ENCODE measurements at places on chromosomes 11 and 22.

- peaks cover 30% of the 10 kb centered on the region for H3K36me3 ChIP-seq
- no peak overlapping the region for H3K4me3 ChIP-seq
- H3K27me3 ChIP-seq: no peaks in the 10 kb centered on the region
- no peak for DNase-seq
- peaks cover 7% of the 10 kb centered on the region for H3K4me1 ChIP-seq
Observed at GRCh38 chr11:71458146-71459070, 5.4 kb downstream of the NADSYN1 start.

GRCh38 chr22:44825310-44826150 is 73.2 kb downstream of the ARHGAP8 start:
- DNase-seq: no peak
- no peaks in the 10 kb centered on the region for H3K36me3 ChIP-seq
- no peak overlapping the region for H3K4me3 ChIP-seq

DNA sequence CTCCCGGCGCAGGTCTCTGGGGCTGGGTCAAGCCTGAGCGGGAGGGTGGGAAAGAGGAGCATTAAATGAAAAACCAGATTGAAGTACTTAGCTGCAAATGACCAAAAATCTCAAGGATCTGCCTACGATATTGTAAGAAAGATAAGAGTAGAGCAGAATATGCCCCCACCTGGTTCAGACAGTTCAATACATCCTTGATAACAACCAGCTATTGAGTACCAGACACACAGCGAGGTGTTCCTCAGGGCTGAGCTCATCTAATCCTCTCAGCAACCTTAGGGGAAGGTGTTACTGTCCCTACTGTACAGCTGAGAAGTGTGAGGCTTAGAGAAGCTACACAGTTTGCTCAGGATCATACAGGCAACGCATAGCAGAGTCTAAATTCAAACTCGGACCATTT is 27.4 kb upstream of the HMGXB4 start:
- no peak overlapping the region for H3K27ac ChIP-seq
- DNase-seq: no peak
- H3K4me3 ChIP-seq: no peak overlapping the region
- H3K27me3 ChIP-seq: peaks cover 12% of the 10 kb centered on the region
- no peaks in the 10 kb centered on the region for H3K4me1 ChIP-seq

DNA sequence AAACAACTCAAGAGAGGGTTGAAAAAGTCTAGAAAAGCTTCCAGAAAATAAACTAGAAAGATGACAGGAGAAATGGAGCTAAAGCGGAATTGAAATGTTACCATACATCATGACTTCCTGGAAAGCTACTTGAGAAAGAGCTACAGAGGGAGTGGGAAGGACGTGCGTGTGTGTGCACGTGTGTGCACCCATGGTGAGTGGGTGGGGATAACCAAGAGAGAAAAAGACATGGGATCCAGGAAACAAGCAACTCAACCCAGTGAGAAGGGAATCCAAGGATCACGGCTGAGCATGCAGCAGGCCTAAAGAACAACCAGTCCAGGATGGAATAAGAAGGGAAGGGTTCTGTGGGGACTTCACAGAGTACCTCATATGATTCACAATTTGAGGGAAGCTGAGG is 21.6 kb downstream of the APOL1 start:
- DNase-seq: no peak
- peaks cover 10% of the 10 kb centered on the region for H3K36me3 ChIP-seq
- no peak overlapping the region for H3K27ac ChIP-seq

DNA sequence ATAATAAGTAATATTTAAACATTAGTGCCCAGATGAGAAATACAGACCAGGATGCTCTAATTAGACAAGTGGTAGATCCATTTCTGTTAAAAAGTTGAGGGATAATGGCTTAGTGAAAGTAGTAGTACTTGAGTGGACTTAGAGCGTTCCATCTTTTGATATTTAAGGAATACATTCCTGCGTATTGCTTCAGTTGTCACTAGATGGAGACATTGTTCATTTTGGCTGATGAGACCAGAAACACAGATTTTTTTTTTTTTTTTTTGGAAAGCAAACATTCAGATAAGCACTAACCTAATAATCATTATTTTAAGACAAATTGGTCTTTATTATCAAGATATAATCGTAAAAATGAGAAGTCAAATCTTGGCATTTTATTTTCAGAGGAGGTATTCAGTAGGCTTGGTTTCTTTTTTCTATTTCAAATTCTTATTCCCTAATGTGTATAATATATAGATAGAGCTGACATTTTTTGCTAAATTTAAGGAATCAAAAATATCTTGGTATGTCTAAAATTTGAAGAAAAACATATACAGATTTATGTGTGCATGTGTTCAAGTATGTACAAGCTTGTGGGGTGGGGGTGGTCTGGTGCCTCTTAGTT is 92.9 kb downstream of the DYNC2H1 start:
- no peaks in the 10 kb centered on the region for H3K4me1 ChIP-seq
- no peak overlapping the region for H3K4me3 ChIP-seq
- no peaks in the 10 kb centered on the region for H3K27me3 ChIP-seq

GRCh38 chr11:101840704-101841103 is 74.1 kb upstream of the CEP126 start:
- no peaks in the 10 kb centered on the region for H3K4me1 ChIP-seq
- no peak overlapping the region for H3K27ac ChIP-seq
- H3K4me3 ChIP-seq: no peak overlapping the region

GRCh38 chr11:21428796-21429195 is 759.4 kb downstream of the NELL1 start:
- H3K4me3 ChIP-seq: no peak overlapping the region
- H3K4me1 ChIP-seq: no peaks in the 10 kb centered on the region
- no peak for DNase-seq
- H3K27ac ChIP-seq: no peak overlapping the region

DNA sequence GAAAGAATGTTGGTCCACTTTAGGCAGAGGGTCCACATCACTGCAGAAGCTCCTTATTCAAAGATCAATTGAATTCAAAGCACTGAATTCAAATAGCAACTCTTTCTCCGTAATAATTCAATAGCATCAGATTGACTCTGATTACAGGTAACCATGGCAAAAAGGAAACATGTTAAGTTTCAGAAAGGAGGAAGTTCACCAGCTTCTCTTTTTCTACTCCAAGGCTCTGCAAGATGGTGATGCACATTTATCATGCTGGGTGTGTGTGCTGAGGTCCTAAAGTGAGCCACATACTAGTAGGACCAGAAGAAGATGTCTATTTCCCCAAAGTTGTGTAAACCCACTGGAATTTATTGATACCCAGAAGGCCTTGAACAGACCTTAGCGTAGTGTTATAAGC is 18.0 kb upstream of the DRD2 start:
- H3K27ac ChIP-seq: no peak overlapping the region
- H3K27me3 ChIP-seq: peaks cover 10% of the 10 kb centered on the region
- H3K36me3 ChIP-seq: no peaks in the 10 kb centered on the region
- H3K4me3 ChIP-seq: no peak overlapping the region

DNA sequence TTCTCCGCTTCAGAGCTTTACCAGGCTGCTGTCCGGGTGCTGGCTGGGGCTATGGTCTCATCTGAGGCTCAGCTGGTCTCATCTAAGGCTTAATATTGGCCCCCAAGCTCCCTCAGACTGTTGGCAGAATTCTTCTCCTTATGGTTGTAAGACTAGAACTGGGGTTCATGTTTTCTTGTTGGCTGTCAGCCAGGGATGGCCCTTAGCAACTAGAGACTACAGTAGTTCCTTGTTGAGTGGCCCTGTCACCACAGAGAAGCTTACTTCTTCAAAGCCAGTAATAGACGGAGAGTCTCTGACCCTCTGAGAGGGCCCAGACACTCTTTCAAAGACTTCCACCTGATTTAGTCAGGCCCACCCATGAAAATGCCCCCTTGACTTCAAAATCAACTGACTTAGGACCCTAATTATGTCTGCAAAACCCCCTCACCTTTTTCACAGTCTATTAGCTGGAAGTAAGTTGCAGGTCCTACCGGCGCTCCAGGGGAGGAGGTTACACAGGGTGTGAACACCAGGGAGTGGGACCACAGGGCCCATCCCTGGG is 24.2 kb upstream of the TREH start:
- no peaks in the 10 kb centered on the region for H3K36me3 ChIP-seq
- H3K4me3 ChIP-seq: no peak overlapping the region
- H3K27ac ChIP-seq: no peak overlapping the region

DNA sequence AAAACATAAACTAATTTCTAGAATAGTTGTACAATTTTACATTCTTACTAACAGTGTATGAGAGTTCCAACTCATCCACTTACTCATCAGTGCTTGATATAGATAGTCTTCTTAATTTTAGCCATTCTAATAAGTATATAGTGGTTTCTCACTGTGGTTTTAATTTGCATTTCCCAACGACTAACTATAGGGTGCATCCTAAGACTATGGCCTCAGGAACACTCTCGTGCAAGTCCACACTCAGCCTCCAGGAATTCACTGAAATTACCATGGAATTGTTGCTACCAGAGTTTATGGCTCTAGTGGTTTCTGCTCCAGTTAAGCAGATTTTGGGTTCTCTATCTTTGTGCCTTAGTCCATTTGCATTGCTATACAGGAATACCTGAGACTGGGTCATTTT is 60.1 kb upstream of the GUCY1A2 start:
- H3K4me1 ChIP-seq: no peaks in the 10 kb centered on the region
- H3K4me3 ChIP-seq: no peak overlapping the region
- H3K27me3 ChIP-seq: no peaks in the 10 kb centered on the region
- H3K36me3 ChIP-seq: no peaks in the 10 kb centered on the region

Measured in astrocyte (in vitro differentiated cells and primary cell).